Activated T-helper 2 cell treated with anti-CD3 and anti-CD28 coated beads, Interferon-gamma antibody, Interleukin-2, Interleukin-4, amounts not matched to agents 10 μg/mL and 5 μg/mL and 100 μg/mL, durations not matched to agents 14 hours and 24 hours and 36 hours (primary cell): ENCODE measurements at places on chromosomes 12 and 14. TPM values are rescaled to one million over a fixed set of nuclear protein-coding genes. Genes with fewer than 3 reads are reported as not detected.

DNA sequence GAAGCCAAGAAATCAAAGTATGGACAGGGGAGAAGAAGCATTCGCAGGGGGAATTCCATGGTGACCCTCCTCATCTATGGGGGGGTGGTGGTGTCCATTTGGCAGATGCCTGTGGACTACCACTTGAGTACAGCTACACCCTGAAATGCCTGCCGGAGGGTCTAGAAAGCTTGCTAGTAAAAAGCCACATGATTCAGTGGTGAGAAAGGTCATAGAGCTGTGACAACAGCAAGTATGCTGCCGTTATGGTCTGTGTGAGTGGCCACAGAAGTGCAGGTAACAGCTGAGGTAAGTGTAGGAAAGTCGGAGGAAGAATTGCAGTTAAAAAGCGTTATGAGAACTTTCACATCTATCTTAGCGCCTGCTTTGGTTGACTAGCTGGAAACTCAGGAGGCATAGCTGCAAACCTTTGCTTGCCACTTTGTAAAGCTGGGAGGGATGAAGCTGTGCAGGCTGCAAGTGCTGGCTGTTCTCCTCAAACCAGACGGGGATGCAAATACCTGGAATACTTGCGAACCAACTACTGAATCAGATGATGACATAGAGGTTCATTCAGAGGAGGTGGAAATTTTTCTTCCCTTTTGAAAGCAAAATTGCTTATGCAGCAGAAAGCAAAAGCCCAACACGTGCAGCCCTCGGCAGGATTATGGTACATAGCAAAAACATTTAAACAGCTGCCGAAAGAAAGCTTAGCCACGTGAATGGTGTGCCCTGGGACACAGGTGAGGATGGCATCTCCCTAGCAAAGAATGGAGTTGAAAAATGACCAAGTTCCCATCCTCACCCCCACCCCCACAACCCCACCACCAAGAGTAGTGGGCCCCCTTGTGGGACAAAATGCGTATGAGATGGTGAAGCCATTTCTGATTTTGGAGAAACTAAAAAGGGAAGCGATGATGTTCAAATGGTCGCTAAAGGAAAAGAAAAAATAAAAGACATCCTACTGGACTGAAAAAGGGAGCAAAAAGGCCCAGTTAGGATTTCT lies 287.0 kb downstream of the RERGL start:
- H3K4me1 ChIP-seq: no peaks in the 10 kb centered on the region
- no peaks in the 10 kb centered on the region for H3K27me3 ChIP-seq
- no peak for DNase-seq
- no peak overlapping the region for H3K4me3 ChIP-seq
- no peaks in the 10 kb centered on the region for H3K36me3 ChIP-seq

RAN gene
- total RNA-seq: 1,905 and 1,953 TPM in 2 replicates

RD3L gene
- not detected in 2 replicates for total RNA-seq

GALNT8 gene
- 1.2 and 1.4 TPM in 2 replicates for total RNA-seq
